ENCODE measurements at places on chromosomes 7 and 10.

GRCh38 chr7:148849393-148850098 is 34.5 kb downstream of the EZH2 start:
- peak; percentile 27 for DNase-seq

GRCh38 chr10:127863231-127863825 is 29.4 kb downstream of the CLRN3 start:
- DNase-seq = no peak

DNA sequence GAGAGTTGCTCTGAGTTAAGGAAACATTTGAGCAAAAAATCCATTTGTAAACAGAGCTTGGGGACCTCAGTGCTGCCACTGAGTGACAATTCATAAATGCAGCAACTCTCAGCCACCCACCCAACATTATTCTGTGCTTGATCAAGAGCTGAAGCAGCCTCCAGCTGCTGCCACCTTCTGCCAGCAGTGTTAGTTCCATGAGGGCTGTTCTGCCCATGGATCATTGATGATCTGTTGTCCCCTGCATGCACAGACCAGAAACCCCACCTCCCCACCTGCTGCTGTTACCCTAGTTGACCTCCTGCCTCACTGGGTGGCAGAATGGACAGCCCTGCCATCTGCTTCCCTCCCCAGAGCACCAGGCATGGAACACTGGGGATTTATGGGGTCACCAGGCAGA is 305.4 kb downstream of the KCNMA1 start:
- no peak for DNase-seq

DNA sequence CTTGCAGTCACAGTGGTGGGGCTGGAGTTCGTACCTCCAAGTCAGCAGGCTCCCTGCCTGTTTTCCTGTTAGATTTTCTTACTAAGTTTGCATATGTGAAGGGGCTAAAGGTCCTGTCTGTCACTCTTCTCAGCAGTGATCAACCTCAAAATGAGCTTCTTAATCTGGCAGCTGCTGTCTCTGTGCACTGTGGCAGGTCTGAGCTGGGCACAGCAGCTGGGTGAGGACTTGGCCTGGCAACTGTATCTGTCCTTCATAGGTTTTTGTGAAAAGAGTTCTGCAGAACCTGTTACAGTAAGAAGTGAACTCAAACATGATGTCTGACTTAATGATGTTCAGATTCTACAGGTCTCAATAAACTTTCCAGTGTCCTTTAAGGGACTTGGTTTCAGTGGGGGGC is 31.3 kb upstream of the GJD4 start:
- no peak for DNase-seq

DNA sequence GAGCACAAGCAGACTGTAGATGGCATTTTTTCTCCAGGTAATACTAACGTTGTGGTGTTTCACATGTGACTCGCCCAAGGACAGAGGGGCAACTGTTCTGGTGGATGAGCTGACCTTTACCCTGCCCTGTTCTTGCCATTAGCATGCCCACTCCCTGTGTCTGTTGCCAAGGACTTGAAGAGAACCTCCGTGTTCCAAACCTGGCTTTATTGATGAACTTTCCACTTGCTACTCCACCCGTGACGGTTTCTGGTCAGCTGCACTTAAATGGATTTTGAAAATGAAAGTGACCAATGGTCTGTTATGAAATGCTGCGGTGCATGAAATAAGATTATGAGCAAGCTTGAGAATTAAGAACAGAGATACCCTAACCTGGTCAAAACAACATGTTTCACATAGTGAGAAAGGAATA is 30.4 kb downstream of the LRRC4 start:
- DNase-seq = no peak

- DNase-seq = peak; percentile 9
These were observed 10.7 kb downstream of the PEX1 start for GRCh38 chr7:92517631-92518030.

- DNase-seq = no peak
These were observed 120.9 kb downstream of the ICA1 start for GRCh38 chr7:8141070-8141469.
